ENCODE measurements at places on chromosomes 11 and 22. TPM values are rescaled to one million over a fixed set of nuclear protein-coding genes. Genes with fewer than 3 reads are reported as not detected.

PGGHG gene
- 11.0 TPM for total RNA-seq

RHOD gene
- 25.8 TPM for total RNA-seq

DNA sequence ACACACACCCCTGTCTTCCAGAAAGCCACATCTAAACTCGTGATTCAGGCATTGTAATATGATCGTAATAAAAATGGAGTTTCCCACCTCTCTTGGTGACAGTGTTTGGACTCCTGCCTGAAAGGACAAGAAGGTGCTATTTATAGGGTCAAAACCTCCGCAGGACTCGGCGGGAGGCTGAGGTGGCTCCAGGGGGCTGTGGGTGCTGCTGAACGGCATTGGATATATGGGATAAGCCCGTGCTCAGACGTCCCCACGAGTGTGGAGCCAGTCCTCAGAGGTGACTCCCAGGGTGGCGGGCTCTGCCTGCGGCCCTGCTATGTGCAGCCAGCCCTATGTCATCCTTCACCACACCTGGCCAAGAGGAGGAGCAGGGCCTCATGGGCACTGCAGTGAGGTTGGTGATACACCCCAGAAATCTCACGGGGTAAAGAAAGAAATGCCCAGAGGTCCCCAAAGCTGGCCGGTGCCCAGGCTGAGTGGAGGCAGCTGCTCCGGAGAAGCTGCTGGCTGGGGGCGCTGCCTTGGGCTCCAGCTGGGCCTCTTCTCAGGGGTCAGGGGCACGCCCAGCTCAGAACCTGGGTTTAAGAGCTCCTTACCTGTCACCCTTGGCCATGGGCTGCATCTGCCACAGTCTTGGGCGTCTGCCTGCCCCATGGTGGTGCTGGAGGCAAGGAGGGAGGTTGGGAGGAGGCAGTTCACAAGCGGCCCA is 5.1 kb upstream of the OSBPL5 start:
- peak; percentile 69 for DNase-seq

- no peak for DNase-seq
Measured at GRCh38 chr11:790721-791564, 1.1 kb upstream of the CEND1 start.

PHOX2A gene
- total RNA-seq = not detected

GRCh38 chr11:20042045-20042639 is 118.1 kb downstream of the DBX1 start:
- DNase-seq = no peak

TOLLIP gene
- total RNA-seq = 46.9 TPM

DNA sequence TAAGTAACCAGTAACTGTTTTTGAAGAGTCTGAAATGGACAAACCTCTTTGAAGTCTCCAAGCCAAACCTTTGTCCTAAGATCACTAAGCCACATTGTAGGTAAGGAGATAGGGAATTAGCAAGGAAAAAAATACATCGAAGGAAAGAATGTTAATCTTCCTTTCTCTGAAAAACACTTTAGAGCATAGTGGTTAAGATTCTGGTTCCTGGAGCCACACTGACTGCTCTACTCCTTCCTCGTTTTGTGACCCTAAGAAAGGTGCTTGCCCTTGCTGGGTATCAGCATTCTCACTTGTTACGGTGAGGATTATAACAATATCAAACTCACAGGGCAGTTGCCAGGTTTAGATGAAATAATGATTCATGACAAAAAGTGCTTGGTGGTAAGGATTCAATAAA is 104.0 kb downstream of the SIK3 start:
- DNase-seq = no peak

GRCh38 chr11:93743291-93743690 is 1.8 kb downstream of the C11orf54 start:
- no peak for DNase-seq

DEFB131B gene
- total RNA-seq = not detected

DNA sequence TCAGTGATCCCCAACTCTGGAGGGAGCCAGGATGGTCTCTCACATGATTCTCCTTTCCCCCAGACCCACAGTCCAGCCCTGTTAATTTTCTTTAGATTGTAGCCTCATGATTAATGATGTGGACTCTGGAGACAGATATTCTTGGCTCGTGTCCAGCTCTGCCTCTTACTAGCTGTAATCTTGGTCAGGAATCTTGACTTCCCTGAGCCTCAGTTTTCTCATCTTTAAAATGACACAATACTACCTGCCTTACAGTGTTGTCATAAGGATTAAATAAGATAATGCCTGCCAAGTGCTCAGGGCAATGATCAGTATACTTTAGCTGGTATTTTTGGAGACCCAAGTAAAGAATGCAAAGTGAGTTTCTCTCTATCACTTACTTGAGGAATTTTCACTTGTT is 60.0 kb downstream of the SPECC1L start:
- no peak for DNase-seq

GPR83 gene
- total RNA-seq = not detected

CPT1A gene
- total RNA-seq = 37.6 TPM

DNA sequence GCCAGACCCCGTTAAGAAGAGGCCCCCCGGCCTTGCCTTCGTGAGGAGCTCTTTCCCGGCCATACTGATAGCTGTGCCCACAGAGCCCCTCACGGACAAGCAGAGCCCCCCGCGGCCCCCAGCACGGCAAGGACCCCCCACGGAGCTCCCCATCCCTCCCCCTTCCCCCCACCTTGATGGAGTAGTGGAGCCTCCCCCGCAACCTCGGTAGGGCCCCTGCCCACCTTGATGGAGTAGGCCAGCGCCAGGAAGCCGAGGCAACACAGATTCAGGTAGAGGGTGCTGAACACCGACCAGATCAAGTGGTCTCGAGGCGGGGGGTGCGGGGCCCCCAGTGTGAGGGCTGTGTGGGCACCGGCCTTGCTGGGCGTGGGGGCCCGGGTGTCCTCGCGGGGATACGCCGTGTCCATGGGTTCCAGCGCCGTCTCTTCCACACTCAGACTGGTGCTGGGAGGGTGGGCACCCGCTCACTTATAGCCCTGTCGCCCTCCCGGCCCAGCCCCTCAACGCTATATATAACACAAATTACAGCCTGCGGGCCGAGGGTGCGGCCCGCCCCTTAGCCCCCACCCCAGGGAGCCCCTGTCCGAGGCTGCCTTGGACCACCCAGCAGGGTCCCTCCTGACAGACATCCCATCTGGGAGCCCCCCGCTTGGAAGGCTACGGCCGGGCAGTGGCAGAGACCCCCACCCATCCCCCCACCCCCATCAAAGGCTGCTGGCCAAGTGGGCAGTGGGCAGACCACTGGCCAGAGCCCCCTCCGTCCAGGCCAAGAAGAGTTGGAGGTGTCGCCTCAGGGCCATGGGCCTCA is at the start of gene IFITM5:
Gene IFITM5 (minus strand): TSS at position 446 of the 811 bp plus-strand sequence. CDS start 36 bp downstream, at position 410.
- DNase-seq = no peak

RAPSN gene
- 3.7 TPM for total RNA-seq

DNA sequence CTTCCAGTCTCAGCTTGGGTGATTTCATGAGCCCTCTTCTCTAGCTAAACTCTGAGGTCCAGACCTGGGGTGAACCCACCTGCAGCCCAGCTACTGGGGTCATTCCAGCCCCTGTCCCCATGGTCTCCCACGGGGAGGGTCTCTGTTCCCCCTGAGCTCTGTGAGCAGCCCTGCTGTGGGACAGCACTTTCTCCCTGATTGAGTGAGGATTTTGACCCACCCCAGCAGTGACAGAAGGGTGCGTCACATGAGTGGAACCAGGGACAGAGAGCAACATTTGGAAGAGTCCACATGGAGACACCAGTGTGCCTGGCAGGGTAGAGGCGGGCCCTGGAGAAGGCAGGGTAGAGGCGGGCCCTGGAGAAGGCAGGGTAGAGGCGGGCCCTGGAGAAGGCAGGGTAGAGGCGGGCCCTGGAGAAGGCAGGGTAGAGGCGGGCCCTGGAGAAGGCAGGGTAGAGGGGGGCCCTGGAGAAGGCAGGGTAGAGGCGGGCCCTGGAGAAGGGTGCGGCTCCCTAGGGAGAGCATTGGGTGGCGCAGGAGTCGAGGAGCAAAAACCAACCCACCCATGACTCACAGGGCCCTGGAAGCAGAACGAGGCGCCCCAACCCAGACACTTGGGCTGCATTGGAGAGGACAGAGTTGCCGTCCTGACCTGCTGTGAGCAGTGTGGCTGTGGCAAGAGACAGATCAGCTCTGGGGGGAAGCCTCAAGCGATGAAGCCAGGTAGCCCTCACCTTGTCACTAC is 227.7 kb upstream of the B3GAT1 start:
- no peak for DNase-seq

- no peak for DNase-seq
Measured at GRCh38 chr11:23711981-23712380, 784.9 kb upstream of the LUZP2 start.

OR5P2 gene
- not detected for total RNA-seq

DNA sequence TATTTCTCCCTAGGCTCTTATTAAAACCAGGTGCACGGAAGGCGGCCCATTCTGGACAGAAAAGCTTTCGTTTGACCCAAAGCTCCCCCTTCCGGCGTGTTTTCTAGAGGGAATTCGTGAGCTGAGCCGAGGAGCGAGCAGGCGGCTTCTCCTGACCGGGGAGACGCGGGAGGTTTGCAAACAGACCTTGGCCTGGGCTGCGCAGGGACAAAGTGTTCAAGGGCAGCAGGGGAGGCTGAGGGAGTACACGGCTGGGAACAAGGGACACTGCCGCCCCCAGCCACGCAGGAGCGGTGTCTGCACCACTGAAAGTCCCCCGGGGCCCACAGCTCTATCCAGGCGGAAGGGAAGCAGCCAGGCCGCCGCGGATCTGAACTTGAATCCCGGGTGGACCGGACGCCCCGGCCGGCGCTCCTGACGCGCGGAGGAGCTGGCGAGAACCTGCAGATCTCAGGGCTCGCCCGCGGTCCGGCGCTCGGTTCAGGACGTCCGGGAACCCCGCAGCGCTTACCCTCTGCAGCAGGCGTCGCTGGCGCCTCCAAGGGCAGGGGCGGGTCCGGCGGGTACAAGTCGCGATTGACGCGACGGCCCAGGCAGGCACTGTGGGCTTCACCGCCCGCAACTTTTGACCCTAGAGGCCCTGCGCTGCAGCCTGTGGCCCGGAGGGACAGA is 101.9 kb downstream of the WT1 start:
- no peak for DNase-seq

QSER1 gene
- 22.7 TPM for total RNA-seq

FGF4 gene
- total RNA-seq = not detected

DNA sequence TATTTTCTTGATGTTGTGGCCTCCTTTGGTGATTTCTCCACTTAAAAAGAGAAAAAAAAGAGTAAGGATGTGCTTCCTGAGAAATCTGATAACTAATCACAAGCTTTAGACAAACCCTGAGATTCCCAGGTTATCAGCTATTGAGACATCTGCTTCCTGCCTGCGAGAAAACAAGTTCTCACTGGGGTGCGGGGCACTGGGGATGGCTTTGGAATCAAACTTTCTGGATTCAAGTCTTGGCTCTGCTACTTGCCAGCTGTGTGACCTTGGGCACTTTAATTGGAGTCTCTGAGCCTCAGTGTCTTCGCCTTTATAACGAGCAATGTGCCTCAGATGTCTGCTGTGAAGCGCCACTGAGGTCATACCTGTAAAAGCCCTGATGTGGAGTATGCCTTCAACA is 152.5 kb upstream of the NAV2 start:
- no peak for DNase-seq

GRCh38 chr11:21810650-21811049 is 382.2 kb upstream of the ANO5 start:
- DNase-seq = no peak

DNA sequence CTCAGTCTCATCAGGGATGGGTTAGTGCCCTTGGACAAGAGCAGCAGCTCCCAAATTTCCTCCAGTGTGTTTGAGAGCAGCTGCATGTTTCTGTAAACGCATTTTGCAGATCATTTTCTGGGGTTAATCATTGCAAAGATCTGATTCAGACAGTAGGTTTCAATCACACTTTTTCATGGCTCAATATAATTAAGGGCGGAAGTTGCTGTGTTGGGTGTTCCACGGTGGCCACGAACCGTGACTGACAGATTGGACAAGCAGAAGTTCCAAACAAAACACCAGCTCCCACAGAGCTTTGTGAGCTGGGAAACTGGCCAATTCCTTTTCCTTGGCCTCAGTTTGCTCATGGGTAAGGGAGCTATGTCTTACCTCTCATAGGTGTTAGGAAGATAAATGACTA is 8.4 kb upstream of the RASSF10 start:
- no peak for DNase-seq

DNA sequence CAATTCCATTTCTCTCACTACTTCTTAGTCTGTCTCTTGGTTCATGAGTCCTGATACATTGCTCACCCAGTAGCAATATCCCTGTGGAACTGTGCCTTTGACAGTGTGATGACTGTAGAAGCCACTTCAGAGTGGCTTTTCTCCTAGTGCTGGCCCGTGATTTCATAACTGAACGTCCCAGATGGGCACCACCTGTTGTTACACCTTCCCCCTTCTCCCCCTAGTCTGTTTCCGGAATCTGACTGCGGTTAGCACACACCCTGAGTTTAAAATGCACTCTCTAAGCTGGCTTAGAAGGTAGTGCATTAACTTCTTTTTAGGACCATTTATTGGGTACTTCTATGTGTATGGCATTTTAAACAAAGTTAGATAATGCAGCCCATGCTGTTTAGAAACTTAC is 83.0 kb downstream of the ALX4 start:
- DNase-seq = no peak

DNA sequence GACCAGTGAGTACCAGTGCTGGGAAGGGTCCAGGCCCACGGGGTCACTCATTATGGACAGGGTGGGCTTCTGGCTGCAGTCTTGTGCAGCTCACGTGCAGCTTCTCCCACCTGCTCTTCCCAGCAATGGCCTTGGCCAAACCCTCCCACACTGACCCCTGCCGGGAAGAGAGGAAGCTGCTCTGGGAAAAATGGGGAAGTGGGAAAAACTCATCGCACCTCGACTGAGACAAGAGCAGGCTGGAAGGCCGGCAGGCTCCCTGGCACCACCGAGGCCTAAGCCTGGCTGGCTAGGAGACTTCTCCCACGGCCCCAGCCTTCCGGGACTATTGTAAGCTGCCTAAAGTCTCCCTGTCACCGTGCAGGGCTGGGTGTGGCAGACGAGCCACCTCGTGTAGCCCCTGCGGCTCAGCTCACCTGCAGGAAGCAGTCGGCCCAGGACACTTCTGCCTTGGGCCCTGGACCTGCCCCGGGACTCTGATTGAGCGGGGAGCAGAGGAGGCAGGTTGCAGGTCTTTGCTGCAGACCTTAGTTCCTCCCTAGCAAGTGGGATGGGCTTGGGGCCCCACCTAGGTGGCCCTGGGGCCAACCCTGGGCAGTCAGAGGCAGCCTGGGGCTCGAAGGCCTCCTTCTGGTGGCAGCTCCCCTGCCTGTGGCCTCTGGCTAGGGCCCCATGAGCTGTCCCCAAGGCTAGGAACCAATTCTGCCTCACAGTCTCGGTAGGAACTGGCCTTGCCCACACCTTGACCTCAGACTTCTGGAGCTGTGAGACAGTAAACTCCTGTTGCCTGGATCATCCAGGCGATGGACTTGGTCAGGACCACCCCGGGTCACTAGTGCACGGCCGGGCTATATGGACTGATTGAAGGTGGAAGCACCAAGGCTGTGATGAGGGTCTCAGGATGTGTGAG is 23.1 kb downstream of the MRGPRG start:
- no peak for DNase-seq

GRCh38 chr22:44710474-44711240 is 8.7 kb downstream of the PRR5 start:
- no peak for DNase-seq

NRXN2 gene
- total RNA-seq = 3.5 TPM

GRCh38 chr11:120471131-120471530 is 40.4 kb upstream of the GRIK4 start:
- no peak for DNase-seq

NPTXR gene
- 23.5 TPM for total RNA-seq

- no peak for DNase-seq
Measured at GRCh38 chr11:105881027-105881426, 141.0 kb downstream of the MSANTD4 start.
